ENCODE measurements at places on chromosomes 1 and 21.

DNA sequence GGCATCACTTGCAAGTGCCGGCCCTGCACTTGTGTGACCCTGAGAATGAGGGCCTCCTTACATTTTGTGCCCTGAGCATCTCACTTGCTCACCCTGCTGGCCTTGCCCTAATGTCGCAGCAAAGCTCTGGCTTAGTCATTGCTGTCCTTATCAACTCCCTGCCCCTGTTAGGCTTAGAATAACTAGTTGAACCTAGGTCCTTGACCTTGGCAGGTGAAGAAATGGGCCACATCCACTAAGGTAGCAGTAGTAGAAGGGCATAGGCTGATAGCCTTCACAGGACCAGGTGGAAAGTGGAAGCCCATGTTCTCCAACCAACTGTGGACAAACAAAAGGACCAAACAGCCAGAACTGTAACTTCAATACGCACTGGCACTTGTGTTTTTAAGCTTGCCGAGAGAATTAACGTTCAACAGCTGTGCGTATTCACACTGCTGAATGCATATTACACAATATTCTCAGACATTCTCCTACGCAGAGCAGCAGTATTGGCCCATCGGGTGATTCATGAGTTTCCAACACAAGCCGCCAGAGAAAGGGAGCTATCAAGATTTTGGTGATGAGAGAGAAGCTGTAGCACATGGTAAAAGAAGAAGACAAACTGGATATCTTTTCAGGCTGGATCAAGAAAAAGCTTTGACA lies 27.7 kb upstream of the PTGFRN start:
- DNase-seq = no peak

- DNase-seq = no peak
Observed at GRCh38 chr1:205248793-205249601, 21.3 kb downstream of the TMCC2 start.

DNA sequence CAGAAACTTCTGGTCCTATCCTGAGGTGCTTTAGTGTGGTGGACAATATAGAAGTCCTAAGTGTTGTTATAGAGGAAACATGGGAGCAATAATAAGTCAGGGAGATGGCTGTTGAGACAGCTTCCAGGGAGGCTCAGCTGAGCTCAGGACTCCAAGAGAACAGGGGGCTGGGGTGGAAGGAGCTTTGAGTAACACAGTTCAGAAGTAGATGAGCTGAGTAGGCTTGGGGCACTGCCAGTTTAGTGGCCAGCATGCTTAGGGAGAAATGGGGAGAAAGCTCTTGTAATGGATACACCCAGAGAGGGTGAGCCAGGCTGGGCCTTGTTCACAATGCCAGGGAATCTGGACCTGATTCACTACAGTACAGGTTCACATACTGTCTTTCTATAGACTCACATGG lies 201.6 kb downstream of the DAB1 start:
- no peak for DNase-seq

GRCh38 chr1:197781968-197782721 lies 6.9 kb upstream of the DENND1B start:
- DNase-seq = no peak

- no peak for DNase-seq
Observed at GRCh38 chr1:171849245-171849898, 8.1 kb downstream of the DNM3 start.

DNA sequence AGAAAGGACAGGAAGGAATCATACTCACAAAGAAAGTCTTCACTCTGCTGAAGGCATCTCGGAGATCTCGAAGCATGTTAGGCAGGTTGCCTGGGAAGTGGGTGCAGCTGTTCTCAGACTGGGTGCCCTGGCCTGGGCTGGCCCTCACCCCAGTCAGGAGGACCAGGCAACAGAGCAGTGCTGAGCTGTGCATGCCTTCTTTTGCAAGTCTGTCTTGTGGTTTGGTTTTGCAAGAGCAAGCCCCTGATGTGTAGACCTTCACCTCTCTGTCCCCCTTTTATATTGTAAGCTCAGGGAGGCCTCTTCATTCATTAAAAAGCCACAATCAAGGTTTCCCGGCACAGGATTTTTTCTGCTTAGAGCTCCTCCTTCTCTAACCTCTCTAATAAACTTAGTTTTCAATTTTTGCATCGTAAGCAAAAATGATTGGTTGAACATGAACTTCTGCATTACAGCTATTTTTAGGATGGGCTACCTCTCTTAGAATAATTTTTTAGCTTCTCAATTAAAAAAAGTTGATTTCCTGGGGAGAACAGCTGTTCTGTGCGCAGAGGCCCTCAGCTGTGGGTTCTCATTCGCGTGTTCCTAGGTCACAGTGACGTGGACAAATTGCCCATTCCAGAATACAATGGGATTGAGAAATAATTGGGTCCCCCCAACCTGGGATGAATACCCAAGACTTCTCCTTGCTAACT lies at the start of gene IL10:
Gene IL10, minus strand, starts transcription at position 252 of the 695 bp plus-strand sequence. Its CDS starts 59 bp downstream, at position 193.
- DNase-seq = no peak

- DNase-seq = no peak
Observed at GRCh38 chr1:219993554-219994433, 52.5 kb downstream of the EPRS1 start.

GRCh38 chr1:90798883-90799282 lies 81.8 kb upstream of the BARHL2 start:
- DNase-seq = no peak

- no peak for DNase-seq
Observed at GRCh38 chr1:110982320-110982719, 18.6 kb upstream of the LRIF1 start.

GRCh38 chr1:29682919-29683295 lies 446.6 kb downstream of the PTPRU start:
- no peak for DNase-seq

All from stimulated activated CD8-positive, alpha-beta memory T cell treated with anti-CD3 and anti-CD28 coated beads, Interleukin-7, amount 100 ng/mL, for 4 hours (primary cell).